Activated CD8-positive, alpha-beta memory T cell treated with anti-CD3 and anti-CD28 coated beads for 36 hours (primary cell): ENCODE measurements at places on chromosomes 11 and 22. TPM values are rescaled to one million over a fixed set of nuclear protein-coding genes. Genes with fewer than 3 reads are reported as not detected.

SLC22A8 gene
- total RNA-seq: not detected

KRTAP5-7 gene
- not detected for total RNA-seq

LRRC10B gene
- total RNA-seq: not detected

DMC1 gene
- 14.4 TPM for total RNA-seq

THRSP gene
- not detected for total RNA-seq
